ENCODE measurements at places on chromosomes 11 and 22.

GRCh38 chr11:93500759-93501158 lies 42.4 kb downstream of the SMCO4 start:
- DNase-seq = no peak

DNA sequence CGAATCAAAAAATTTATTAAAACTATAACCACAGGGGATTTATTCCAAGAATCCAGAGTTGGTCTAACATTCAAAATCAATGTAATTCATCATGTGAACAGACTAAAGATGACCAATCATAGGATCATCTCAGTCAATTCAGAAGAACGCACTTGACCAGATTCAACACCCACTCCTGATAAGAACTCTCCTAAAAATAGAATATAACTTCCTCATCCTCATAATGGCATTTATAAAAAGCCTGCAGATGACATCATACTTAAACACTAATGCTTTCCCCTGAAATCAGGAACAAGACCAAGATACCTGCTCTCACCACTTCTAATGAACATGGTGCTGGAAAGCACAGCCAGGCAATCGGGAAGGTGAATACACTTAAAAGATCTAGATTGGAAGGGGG lies 10.5 kb upstream of the MUC2 start:
- DNase-seq = no peak

DNA sequence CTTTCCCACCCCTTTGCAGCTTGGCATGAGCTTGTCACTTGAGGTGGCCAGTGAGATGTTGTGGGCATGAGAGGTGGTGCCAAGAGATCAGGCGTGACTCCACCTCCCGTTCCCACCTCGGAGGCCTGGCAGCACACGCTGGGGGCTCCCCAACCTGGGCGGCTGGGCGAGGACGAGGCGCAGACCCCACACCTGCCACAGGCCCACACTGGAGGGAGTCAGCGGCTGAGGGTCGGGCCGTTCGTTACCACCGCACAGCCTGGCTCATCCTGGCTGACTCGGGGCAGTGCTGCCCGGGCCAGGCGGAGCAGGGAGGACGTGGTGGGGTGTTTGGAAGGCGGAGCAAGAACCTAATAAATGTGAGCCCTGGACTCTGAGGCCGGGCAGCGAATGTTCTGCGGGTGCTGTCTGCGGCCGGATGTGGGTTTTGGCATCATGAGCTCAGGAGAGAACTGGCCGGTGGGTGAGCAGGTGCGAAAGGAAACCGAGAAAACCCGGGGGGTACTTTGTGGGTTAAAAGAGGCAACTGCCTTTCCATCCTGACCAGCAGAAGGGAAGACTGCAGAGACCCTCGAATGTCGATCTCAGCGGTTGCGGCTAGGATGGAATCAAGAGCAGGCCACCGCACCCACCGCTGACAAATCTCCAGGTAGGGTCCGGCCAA lies 10.2 kb upstream of the IFITM3 start:
- no peak for DNase-seq

DNA sequence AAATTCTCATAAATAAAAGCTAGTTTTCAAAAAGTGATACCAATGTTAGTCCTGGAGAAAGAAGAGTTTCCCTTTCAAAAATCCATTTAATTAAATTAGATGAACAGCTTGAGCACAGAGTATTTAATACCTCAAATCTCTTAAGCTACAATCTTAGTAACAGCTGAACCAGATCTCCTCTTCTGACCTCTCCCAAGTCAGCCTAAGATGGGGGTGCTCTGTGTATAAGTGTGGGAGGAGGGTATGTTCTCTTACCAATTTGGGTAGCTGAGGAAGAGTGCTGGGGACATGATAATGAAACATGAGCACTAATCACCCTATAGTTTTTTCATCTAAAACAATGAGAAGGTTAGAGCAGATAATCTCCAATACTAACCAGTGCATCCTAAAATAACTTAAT lies 9.6 kb downstream of the TPH1 start:
- no peak for DNase-seq

DNA sequence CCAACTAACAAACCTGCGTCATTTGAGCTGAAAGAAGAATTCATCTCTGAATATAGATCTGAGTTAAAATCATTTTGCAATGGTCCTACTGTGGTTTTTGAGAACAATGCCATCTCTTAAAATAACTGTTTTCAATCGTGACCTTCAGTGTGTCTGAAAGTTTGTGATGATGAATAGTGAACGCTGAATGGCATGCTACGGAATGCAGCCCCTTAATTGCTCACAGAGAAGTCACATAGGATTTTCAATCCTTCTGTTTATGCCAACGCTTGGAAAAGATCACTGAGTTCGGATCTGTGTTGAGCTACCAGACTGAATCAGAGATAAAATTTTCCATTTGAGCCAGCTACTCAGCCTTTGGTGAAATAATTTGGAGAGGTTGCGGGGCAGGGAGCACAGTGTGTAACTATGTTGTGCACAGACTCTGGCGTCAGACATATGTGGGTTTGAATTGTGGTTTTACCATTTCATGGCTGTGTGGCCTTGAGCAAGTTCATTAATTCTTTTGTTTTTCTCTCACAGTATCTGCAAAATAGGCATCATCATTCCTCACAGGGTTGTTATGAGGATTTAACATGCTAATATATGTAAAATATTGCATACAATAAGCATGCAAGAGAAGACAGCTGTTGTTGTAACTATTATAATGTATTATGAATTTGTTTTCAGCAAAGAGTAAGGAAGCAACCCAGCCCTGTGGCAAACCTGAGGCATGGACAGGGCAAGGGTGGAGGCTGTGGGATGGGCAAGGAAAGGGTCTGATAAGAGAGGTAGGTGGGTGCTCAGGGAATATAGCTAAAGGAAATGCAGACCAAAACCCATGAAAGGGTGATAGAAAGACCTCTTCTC lies 679.9 kb downstream of the KCNA4 start:
- no peak for DNase-seq

DNA sequence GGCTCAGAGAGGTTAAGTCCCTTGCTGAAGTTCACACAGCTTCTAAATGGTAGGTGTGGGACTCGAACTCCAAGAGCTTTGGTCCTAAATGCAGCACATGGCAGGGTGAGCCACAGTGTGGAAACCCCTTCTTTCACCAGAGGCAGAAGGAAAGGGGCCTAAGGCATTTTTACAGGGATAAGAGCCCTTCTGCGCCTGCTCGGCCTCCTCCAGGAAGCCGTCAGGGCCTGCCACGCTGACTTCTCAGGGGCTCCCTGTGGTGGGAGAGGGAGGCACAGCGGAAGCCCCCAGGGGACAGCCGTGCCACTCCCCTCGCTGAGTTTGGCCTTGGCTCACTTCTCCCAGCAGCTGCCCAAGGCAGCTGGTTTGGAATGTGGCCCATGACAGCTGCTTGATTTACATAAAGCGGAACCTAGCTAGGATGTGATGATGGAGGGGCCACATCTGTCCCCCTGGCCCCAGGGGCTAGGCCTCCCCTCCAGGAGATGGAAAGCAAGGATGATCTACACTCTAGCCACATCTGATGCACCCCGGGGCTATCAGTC lies 35.4 kb downstream of the CD82 start:
- DNase-seq = no peak

- no peak for DNase-seq
Measured at GRCh38 chr11:45107029-45107428, 39.4 kb upstream of the PRDM11 start.

GRCh38 chr11:96465512-96465911 lies 75.7 kb downstream of the JRKL start:
- no peak for DNase-seq

GRCh38 chr22:44578516-44579230 lies 80.6 kb upstream of the RTL6 start:
- DNase-seq = no peak

- no peak for DNase-seq
Measured at GRCh38 chr11:114301927-114302326, 5.7 kb downstream of the NNMT start.

- no peak for DNase-seq
Measured at GRCh38 chr22:38879108-38879729, 7.2 kb upstream of the CBX6 start.
